ENCODE measurements at places on chromosomes 1 and 21.

- no peak for DNase-seq
Observed at GRCh38 chr1:231871878-231872277, 245.3 kb downstream of the DISC1 start.

DNA sequence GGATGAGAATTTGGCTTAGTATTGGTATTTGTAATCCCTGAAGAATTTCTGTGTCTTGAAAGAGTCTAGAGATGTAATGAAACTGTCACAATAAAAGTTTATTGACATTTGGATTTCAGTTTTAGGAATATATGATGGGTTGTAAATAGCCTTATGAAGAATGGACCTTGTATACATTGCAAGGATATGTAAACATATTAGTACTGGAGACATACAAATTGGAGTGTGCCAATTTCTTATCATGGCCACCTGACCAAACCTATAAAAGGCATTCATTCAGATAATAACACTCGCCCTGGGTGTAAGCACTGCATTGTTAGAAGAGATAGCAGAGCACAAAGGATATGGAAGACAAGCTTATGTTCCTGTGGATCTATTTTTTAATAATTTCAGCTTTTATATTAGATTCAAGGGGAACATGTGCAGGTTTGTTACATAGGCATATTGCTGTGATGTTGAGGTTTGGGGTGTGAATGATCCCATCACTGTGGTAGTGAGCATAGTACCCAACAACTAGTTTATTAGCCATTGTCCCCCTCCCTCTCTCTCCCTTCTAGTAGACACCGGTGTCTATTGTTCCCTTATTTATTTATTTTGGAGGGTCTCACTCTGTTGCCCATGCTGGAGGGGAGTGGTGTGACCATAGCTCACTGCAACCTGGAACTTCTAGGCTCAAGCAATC is 8.6 kb downstream of the S1PR1 start:
- DNase-seq: no peak

- peak; percentile 43 for DNase-seq
Observed at GRCh38 chr1:79711001-79711431, 704.5 kb upstream of the ADGRL4 start.

DNA sequence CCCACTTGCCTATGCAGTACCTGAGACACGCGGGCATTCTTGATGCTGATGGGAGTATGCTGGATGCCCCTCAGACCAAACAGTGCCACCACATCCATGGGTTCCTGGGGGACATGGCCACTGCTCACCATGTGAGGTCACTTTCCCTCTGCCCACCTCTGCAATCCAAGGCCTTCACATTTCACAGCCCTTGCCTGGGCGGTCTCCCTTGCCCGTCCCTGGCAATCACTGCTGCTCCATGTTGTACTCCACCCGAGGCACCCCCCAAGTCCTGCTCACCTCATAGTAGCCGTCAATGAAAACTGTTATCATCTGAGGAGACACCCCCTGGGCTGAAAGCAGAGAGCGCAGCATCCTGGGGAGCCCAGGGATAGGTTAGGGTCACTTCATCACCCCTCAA is 4.9 kb downstream of the POMGNT1 start:
- DNase-seq: no peak

- DNase-seq: peak; percentile 36
Observed at GRCh38 chr1:32334274-32334861, 1.7 kb downstream of the MARCKSL1 start.

DNA sequence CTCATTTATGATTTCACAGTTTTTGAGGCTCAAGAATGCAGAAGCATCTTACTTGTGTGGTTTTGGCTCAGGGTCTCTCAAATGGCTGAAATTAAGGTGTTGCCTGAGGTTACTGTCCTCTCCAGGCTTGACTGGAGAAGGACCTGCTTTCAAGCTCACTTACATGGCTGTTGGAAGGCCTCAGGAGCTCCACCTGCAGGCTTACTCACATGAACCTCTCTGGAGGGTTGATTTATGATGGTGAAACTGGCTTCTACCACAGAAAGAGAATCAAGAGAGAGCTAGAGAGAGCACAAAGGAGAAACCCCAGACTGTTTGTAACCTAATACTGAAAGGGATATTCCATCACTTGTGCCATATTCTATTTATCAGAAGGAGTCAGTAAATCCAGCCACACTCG is 6.2 kb upstream of the KCNK2 start:
- no peak for DNase-seq

GRCh38 chr1:56539520-56539931 is 39.8 kb downstream of the PLPP3 start:
- no peak for DNase-seq

GRCh38 chr1:47791879-47792608 is 205.1 kb downstream of the TRABD2B start:
- DNase-seq: no peak

DNA sequence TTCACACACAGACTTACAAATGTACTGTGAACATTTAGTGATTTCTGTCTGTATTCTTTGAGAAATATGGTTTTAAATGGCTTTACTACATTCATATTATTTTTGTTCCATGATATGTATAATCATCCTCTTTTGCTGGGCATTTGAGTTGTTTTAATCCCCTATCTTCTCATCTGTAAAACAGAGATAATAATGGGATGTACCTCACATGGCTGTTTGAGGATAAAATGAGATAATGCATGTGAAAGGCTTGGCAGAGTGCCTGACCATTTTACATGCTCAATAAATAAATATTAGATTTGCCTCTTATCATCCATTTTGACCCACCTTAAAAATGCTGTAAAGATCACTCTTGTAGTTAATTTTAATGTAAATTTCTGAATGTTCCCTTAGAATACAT is 197.2 kb downstream of the C1orf94 start:
- DNase-seq: no peak

DNA sequence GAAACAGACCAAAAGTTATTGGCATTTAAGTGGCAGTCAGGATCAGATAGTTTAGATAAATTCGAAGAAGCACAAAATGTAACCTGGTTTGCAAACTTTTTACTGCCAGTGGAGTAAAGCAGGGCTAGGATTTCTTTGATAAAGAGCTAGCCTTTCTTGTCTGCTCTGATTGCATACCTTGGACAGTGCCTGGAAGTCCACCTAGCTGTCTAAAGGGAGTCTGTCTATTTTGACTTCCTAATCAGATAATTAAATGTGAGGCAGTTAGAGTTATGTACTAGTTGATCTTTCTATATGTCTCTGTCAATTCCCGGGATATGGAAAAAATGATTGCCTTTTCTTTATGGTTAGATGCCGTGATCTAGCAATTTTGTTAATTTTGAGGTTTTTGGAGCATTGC is 4.1 kb downstream of the GPSM2 start:
- no peak for DNase-seq

DNA sequence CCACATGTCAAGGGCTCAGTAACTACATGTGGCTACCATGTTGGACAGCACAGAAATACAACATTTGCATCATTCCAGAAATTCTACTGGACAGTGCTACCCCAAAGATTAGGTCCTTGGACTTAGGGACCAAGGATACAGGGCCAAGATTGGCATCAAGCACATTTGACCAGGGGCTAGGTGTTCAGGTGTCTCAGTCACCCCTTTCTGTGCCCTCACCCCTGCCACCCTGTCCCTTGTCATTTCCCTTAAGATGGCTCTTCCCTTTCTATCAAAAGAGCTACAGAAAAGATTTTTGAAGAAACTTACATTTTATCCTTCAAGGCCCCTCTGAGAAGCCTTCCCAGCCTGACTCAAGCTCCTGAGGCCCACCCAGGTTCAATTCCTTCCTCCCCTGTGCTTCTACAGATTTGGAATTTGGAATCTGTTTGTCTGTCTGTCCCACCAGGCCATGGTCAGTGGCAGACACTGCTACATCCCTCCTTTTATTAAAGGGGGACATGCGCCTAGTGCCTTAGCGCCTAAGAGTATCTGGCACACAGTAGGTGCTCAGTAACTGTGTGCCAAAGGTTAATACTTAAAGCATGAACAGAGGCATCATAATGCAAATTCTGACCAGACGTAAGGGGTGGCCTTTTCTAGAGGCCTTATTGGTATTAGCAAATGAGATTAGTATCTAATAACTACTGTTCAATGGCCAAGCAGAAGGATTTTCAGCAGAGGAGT is 21.4 kb downstream of the CSF1 start:
- no peak for DNase-seq

GRCh38 chr1:145997016-145997717 is 788 bp upstream of the TXNIP start:
- DNase-seq: peak; percentile 61

Measured in GM06990 (cell line).